ENCODE measurements at places on chromosomes 2 and 18.

- no peak for DNase-seq
Observed at GRCh38 chr2:212990697-212991096, 160.7 kb downstream of the IKZF2 start.

GRCh38 chr2:64023485-64024258 is 4.4 kb upstream of the VPS54 start:
- no peak for DNase-seq

GRCh38 chr2:40451918-40452605 is at the start of gene SLC8A1:
SLC8A1 (minus strand) TSS chr2:40452090.
- DNase-seq: peak; percentile 20

- DNase-seq: peak; percentile 22
Observed at GRCh38 chr18:4068552-4069158, 386.5 kb downstream of the DLGAP1 start.

- no peak for DNase-seq
Observed at GRCh38 chr2:13413989-13414388, 697.3 kb downstream of the TRIB2 start.

GRCh38 chr2:231882646-231883045 is 43.5 kb downstream of the NPPC start:
- no peak for DNase-seq

GRCh38 chr2:164920430-164920829 is 34.9 kb downstream of the SLC38A11 start:
- DNase-seq: no peak

DNA sequence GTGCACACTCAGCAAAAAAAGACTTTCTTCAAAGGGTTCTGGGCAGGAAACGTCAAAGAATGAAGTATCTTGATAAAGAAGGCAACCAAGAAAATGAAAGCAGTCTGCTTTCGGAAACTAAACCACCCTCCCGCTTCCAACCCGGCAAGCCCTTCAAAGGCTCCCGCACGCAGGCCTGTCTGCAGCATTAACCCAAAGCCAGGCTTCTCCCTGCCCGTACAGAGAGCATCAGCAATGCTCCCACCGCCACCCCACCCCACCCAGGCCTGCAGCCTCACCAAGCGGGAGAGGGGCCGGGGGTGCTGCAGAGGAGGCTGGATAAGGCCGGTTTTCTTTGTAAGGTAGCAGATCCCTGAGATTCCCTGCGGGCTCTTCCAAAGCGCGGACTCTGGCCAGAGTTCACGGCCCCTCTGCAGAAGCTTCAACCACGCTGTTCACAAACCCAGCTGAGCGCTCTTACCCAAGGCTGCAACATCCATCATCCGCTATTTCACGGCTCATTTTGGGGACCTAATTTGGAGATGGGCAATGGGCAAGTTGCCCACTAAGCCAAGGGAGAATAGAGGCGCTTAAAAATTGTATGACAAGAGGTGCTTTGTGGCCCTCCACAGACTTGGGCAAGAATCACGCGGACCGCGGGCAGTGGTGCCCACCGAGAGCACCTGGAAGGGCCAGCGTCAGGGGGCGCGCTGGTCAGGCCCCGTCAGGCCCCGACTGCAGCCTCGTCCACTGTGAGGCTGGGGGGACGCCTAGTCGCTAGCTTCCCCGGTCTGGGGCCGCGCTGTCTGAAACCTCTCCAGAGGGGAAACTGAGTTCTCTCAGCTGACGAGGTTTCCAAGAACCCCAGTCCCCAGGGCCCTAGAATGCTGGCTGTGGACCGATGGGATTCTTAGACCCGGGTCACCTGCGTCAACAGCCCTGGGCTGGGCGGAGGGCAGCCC is 225.4 kb upstream of the ID2 start:
- DNase-seq: peak; percentile 55

- no peak for DNase-seq
Observed at GRCh38 chr2:231664727-231665126, 43.6 kb upstream of the PTMA start.

DNA sequence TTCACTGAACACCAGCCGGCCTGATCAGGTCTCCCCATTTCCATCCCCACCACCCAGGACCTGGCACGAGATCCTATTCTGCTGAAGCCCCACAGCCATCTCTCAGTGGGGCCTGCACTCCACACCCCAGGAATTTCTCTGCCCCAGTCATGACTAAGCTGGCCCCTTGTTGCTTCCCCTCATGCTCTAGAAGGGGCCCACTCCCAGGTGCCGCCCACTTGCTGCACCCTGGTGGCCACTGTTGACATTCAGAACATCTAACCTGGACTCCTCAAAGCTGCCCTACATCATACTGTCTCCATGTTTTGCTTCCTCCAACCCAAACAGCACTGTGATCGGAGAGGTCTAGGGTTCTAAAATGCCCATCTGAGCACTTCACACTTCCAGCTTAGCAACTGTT is 90.7 kb upstream of the KLHL29 start:
- no peak for DNase-seq

DNA sequence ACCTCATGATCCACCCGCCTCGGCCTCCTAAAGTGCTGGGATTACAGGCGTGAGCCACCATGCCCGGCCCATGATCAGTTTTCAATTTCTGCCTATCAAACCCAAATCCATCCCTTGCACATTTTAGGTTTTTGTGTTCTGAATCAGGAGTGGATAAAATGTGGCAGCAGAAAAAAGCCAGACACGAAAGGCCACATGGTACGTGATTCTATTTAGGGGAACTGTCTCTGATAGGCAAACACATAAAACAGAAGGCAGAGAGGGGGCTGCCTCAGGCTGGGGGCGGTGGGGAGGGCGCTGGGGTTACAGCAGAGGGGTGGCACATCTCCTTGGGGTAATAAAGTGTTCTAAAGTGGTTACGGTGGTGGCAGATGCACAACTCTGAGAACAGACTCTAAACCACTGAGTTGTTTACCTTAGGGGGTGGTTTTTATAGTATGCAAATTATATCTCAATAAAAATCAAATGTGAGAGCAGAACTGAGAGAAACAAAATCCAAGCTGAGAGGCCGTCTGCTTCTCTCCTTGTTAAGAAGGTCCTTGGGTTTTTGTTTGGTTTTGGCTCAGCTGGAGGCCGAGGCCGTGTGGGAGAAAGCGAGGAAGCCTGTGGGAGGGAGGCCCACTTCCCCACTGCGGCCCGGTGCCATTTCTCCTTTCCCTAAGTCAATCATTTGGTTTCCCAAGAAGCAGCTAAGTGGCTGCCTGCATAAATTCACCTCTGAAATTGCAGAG is 78.0 kb downstream of the SOWAHC start:
- DNase-seq: no peak

DNA sequence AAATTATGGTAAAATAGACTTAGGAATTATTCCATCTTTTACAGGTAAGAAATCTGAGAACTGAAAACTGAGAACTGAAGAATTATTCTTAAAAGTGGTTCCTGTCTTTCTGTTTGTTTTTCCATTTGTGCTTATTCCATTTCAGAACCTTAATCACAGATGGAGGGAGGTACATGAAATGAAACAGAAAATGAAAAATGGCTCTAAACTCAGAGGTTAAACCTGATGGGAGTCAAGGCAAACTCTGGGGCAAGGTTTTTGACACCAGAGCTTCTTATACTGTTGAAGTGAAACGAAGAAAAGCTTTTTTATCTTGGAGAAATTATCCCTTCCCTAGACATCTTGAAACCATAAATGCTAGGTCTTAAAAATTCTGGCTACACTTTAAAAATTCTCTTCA is 182.1 kb downstream of the ZNF804A start:
- DNase-seq: no peak

DNA sequence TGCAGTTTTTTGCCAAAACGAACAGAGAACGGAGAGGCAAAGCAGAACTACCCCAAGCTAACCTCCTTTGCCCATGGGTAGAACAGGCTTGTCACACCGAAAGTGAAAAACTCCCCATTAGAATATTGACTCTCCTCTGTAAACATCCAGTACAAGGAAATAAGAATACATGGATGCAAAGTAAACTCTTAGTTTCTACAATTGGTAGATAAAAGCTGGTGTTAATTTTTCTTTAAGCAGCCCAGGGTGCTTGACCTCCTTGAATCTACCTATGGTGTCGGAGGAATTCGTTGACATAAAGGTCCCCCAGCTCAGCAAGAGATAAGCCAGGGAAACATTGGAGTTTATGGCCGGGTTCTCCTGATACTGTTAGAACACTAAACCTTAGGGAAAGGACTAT is 48.4 kb upstream of the DSG1 start:
- DNase-seq: no peak

- DNase-seq: no peak
Observed at GRCh38 chr2:3154700-3155099, 222.9 kb downstream of the EIPR1 start.

DNA sequence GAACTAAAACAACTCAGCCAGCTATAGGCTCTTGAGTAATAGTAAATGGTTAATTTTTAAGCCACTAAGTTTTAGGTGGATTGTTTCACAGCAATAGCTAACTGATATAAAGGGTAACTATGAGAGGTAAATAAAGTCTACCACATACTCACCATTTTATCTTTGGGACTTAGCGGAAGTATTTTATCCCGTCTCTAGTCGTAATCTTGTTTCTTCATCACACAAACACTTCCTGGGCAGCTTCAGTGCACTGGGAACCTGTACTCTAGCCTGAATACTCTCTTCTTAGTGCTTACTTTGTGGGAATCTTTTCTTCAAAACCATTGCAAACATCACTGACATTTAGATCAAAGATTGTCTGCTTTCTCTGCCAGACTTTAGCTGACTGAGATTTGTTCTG is 360.5 kb downstream of the EPHA4 start:
- DNase-seq: no peak

DNA sequence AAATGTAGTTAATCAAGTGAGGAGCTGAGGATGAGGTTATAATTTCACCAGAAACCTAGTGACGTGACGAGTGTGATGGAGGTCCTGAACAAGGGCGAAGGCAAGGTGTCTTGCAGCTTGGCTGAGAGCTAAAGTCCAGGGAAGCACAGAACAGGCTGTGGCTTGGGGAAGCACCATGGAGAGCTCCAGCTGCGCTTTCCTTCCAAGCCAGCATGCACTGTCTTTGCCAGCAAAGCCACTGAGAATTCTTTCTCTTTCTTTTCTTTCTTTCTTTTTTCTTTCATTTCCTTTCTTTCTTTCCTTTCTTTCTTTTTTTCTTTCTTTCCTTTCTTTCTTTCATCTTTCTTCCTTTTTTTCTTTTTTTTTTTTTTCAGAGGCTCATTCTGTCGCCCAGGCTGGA is 239.3 kb downstream of the FBXO15 start:
- DNase-seq: no peak

- no peak for DNase-seq
Observed at GRCh38 chr2:113178891-113179290, 5.1 kb downstream of the PSD4 start.

GRCh38 chr2:171390941-171391516 is 42.8 kb downstream of the METTL8 start:
- no peak for DNase-seq

GRCh38 chr2:168810235-168810634 is 7.8 kb downstream of the NOSTRIN start:
- DNase-seq: no peak

DNA sequence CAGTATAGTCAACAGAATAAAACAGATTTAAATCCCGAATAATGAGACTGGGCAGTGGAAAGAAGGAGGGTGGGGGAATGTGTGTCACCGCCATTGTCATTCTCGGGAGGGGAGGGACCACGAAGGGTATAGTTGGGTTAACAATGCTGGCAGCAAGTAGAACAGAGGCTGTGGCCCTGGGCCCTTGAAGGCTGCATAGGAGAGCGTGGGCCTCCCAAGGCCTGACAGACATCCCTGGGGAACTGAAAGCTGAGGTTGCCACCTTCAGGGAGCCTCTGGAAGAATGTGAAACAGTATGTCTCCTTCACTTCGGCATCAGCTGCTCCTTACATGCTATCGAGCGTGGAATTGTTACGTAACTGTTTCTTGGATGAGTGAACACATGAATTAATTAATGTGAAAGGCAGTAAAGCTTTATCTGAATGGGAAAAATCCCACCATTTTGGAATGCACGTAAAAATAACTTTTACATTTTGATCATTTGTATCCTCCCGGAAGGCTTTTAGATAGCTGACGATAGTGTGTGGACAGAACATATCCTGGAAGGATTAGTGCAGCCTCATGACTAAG is 92.8 kb upstream of the TTC39C start:
- DNase-seq: no peak

DNA sequence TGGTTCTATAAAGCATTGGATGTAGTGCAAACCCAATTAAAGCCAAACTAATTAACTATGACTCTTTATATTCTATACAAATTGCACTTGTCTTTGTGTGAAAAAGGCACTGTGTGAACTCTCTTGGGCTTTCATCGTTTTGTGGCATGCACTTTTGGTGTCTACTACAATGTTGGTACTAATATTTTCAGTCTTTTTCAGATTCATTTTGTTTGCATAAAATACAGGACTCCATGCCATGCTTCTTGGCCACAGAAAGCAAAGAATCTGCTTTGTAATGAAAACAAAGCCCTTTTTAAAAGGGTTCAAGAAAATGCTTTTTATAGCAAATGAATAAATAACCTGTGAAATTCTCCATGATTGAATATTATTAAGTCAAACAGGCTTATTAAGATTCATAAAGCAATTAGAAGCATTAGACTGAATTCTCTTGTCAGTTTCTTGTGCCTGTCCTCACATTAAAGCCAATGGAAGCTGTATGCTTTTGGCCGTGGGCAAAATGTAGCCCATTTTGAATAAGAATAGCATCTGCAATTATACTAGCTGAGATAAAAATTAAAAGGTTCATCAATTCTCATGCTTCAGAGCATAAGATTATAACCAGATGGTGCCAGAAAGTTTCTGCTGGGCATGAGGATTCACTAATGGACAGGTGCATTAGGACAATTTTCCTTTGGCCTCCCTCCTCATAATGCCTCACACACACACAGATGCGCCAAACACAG is 1665.2 kb downstream of the SUCLG1 start:
- no peak for DNase-seq

GRCh38 chr18:25898965-25899364 is 191.4 kb downstream of the SS18 start:
- DNase-seq: no peak

GRCh38 chr2:71670430-71670795 is 217.1 kb downstream of the DYSF start:
- no peak for DNase-seq

DNA sequence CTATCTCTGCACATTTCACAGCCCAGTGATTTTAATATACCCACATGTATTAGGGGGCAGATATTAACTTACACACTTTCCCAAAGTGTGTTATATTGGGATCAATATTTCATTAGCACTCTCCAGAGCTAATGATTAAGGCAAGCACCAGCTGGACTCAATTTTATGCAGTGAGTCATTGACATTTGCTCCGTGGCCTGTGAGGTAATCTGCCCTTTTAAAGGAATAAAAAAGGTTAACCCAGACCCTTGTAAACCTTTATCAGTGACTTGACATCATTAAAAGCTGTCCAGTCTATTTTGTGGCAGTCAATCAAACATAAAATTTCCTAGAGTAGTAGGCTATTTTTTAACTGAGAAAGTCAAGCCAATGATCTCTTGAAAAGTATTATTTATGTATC is 1870.4 kb upstream of the CELF4 start:
- DNase-seq: no peak

DNA sequence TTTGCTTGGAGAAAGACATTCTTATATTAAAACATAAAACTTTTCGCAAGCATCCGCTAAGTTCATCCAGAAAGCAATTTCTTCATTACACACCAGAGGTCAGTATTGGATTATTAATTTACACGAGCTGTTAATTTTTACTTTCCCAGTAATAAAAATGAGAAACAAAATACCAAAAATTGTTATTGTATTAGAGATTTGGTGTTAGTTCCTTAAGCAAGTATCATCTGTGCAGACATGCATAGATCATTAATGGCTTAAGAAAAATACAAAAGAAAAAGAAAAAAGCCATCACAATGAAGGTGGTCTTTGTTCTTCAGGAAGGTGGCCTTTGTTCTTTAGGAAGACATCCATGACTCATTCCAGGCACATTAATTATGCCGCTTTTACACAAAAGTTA is 53.6 kb upstream of the HNMT start:
- DNase-seq: no peak

- no peak for DNase-seq
Observed at GRCh38 chr2:155770516-155770915, 562.0 kb downstream of the NR4A2 start.
